ENCODE measurements at places on chromosomes 4 and X.

DNA sequence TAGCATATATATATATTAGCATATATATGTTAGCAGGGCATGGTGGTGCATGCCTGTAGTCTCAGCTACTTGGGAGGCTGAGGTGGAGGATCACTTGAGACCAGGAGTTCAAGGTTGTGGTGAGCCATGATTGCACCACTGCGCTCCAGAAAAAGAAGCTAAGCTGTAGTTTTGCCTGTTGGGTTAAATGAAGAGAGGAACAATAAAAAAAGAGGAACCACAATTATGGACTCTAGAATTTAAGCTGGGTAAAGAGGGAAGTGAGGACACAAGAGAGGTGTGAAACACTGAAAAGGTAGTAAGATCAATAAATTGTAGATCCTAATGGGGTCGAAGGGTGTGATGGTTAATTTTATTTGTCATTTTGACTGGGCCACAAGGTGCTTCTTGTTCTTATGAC, 40.5 kb upstream of the HSD17B10 start:
- no peak for DNase-seq

GRCh38 chrX:75596178-75596577, 73.3 kb upstream of the ZDHHC15 start:
- DNase-seq: no peak

DNA sequence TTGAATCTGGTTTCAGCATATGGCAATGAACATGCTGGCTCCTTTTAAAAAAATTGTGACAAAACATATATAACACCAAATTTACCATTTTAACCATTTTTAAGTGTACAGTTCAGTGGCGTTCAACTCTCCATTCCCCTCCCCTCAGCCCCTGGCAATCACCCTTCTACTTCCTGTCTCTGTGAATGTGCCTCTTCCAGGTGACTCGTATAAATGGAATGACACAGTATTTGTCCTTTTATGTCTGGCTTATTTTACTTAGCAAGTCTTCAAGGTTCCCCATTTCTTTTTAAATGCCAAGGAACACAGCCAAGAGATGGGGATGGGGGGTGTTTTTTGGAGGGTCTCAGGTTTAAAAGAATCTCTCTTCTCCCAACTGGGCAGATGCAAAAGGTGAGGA, 35.4 kb upstream of the BCLAF3 start:
- no peak for DNase-seq

- no peak for DNase-seq
Observed at GRCh38 chrX:107596651-107597050, 31.7 kb upstream of the PRPS1 start.

DNA sequence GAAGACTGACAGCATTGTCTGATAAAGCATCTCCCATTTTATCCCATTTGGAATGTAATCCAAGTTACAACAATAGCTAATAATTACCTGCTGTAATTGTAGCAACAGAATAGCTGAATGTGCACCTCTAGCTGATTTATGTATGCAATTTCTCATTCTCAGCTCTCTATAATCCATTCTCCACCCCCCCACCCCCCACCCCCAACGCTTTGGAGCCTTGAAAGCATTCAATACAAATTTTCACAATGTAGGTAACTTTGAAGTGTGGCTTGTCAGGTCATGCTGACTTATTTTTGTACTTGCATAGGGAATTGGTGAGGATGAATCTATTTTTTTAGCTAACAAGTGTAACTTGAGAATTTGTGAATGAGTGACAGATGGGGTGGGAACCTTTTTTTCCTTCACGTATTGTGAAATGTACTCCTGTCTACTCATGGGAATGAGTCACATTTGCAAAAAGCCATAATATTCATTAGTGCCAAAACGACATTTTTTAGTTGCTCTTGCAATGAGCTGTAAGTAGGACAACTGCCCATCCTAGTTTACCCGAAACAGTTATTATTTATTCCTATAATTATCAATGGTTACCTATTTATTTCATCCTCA, 159.3 kb downstream of the PALLD start:
- no peak for DNase-seq

DNA sequence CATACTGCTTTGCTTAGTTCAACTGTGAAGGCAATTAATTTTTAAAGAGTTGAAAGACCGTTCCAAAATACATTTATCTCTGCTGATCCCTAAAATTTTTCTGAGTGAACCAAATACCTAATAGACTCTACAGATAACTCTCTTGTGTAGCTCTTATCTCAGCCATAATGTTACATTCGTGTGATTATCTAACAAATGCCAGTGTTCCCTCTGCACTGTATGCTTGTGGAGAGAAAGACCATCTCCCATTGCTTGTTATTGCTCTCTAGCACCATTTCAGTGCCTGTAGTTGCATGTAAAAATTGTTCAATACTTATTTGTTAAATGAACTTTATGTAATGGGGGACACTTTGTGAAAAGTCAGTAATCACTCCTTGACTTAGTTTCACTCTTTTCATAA, 81.3 kb upstream of the ATOH1 start:
- no peak for DNase-seq

- DNase-seq: no peak
Observed at GRCh38 chrX:8632924-8633323, 99.0 kb downstream of the ANOS1 start.

DNA sequence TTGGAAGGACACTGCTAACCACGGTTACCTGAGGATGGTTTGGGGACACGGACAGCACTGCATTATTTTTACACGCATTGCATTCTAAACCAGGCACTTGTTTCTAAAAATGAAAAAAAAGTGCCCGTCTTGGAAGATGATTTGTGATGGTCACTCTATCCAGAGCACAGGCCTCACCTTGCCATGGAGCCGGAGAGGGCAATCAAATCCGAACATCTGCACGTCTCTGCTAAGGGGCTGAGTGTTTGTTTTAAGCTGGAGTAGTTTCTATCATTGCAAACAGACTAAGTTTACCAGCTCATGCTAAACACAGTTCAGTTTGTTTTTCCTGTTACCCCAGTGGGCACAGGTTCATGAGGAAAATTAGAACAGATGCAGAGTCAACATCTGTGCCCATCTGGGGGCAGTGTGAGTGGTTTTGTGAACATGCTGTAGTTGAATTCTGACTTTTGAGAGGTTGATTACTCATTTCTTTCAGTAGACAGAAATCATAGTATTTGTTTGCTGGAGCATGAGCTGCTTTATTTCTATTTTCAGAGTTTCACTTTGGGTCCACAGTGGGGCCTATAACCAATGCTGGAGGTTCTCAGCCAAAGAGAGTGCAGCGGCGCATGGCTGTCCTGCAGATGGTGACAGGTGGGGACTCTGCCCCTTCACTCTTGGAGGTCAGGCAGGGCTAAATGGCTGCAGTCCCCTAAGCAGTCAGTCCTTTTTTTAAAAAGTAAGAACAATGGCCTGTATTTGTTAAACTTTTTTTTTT, 65.4 kb upstream of the ENPP6 start:
- no peak for DNase-seq

Data from endothelial cell of umbilical vein (primary cell).